T-helper 17 cell (primary cell): ENCODE measurements at places on chromosomes 2 and 18.

GRCh38 chr2:66069937-66070720 lies 364.8 kb upstream of the MEIS1 start:
- DNase-seq = no peak

DNA sequence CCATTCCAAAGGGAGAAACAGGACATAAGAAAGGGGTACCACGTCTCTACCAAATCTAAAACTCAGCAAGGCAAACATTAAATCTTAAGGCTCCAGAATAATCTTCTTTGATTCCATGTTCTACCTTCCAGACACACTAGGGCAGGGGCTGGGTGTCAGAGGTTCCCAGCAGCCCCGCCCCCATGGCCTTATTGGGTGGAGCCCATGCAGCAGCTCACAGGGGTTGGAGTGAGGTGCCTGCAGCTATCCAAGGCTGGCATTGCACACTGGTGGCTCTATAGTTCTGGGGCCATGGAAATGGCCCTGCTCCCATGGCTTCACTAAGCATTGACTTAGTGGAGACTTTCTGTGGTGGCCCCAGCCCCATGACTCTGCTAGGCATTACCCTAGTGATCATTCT lies 14.9 kb upstream of the OSR1 start:
- DNase-seq = no peak

DNA sequence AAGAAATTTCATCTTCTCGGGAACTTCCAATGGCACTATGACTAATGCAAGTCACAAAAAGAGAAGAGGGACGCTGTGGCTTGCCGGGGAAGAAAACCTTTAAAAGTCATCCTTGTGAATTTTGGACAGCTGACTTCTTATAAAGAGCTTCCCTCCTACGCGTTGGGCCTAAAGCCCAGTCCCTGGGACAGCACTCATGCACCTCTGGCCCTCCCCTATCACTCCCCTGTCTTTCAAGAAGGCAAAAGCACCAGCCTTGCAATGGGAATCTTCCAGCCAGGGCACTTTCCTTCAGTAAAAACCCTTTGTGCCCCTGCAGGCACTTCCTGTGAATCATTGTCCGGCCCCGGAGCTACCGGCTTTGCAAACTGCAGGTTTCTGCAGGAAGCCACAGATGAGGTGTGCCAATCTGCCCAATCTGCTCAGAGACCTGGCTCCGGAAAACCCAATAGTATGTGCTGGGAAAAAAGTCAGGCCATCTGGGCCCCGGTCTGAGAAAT lies 7.1 kb downstream of the MREG start:
- no peak for DNase-seq

DNA sequence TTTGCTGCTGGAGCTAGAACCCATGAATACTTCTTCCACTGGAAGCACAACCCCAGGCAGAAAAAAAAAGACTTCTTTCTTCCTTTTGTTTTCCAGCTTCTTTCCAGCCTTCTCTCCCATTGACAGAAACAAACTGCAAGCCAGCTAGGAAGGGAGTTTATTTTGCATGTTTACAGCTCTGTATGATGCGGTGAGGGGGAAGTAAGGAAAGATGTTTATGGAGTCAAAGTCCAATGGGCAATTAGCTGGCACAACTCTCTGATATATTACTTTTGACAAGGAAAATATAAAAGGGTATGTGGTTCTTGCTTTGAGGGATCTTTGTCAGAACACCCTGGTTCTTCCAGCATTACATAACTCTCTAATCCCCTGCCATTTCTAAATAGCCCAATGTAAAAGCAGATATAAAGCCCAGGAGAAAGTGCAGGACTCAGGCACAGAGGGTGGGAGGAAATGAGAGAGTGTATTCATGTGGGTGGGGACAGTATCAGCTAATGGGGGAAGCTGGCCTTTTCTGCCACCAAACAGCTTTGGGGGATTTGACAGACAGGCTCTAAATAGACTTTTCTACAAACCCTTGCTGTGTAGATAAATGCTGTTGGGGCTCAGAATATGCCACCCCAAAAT lies 9.3 kb upstream of the NMS start:
- DNase-seq = no peak

GRCh38 chr2:203993011-203993410 lies 56.4 kb downstream of the ICOS start:
- DNase-seq = no peak

GRCh38 chr2:144224472-144224871 lies 295.4 kb downstream of the ZEB2 start:
- DNase-seq = no peak

GRCh38 chr18:10771053-10771709 lies 245.4 kb downstream of the NAPG start:
- no peak for DNase-seq

DNA sequence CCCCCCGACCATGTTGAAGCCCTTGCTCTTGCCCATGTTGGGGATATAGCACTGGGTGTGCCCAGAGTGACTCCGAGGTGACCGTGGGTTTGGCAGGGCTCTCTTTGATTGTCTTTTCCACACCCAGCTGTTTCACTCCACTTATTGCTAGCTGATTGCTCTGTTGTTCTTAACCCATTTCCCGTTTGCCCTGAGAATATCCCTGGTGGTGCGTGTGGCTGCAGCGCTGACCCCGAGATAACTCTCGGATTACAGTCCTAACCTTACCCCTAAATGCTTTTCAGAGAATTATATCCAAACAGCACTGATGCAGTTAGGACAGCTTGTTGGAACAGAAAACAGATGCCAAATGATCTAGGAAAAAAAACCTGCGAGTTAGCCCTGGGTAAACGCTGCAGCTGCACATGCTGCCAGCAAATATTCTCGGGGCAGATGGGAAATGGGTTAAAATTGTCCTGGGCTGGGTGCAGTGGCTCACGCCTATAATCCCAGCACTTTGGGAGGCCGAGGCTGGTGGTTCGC lies 34.3 kb upstream of the SNORC start:
- DNase-seq = no peak

DNA sequence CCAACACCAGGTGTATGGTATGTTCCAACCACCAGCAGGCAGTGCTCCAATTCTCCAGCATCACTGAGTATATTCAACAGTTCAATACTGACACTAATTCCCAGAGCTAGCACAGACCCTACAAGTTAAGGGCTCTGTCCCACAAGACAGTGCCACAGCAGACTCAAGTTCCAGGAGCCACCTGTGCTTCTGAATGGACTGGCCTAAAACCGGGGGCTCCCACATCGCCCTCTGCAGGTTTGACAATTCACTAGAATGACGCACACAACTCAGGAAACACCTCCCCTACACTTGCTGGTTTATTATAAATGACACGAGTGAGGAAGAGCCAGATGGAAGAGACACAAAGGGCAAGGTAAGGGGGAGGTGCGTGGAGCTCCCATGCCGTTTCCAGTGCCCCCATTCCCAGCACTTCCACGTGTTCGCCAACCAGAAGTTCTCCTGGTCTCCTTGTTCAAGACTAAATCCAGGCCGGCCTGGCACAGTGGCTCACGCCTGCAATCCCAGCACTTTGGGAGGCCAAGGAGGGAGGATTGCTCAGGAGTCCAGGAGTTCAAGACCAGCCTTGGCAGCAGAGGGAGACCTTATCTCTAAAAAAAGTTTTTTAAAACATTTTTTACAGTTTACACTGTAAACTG lies 12.2 kb upstream of the ATP6V1B1 start:
- no peak for DNase-seq

DNA sequence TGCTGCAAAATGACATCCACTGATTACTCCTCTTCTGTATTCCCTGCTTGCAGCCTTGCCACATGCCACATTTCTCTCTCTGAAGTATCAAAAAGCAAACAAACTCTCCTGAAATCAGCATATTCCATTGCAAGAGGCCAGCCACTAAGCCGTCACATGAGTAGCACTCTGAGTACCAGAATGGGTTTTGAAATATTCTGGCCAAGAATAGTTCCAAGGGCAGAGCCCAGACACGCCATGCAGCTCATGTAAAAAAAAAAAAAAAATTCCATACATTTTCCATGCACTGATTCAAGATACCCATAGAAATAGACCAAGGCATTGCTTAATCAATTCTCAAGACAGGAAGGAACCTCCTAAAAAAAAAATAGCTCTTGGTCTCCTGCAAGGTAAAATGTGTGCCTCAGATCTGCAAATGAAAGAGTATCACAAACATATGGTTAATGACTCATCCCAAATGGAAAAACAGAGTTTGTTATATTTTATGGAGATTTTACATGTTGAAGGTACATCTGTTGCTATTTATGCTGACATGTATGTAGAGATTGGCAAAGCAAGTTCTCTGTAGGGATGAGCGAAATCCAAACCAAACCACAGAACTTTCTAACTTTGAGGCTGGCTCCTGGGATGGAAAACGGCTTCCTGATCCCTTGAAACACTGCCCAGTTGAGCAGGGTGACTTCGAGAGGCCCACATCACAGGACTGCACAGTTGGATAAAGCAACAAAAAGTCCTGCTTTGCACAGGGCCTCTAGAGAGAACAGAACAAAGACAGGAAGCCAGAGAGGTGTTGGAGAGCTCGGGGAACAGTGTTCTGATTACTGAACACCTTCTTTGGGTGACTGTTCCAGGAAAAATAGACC lies 346.2 kb downstream of the ZNF521 start:
- no peak for DNase-seq

DNA sequence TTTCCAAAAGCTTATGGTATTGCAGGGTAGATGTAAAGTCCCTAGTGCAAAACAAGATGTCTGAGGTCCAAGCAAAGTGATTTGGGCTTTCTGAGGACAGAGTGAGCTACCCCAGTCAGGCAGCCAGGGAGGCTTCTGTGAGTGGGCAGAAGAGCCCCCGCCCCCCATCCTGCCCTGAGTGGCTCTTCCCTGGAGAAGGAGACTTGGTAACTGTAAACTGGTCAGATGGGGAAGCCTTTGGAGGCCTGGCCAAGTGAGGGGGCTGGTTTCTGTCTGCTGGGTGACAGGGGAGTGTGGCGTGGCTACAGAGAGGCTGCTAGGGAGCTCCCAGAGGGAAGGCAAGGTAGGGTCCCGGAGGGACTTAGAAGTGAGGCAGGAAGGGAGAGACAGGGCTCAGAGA lies 181.3 kb upstream of the HAAO start:
- no peak for DNase-seq

GRCh38 chr2:37224063-37224462 lies 7.3 kb downstream of the CEBPZ start:
- DNase-seq = no peak
